ENCODE measurements at places on chromosomes 16 and 17. TPM values are rescaled to one million over a fixed set of nuclear protein-coding genes. Genes with fewer than 3 reads are reported as not detected.

Gene CRHR1
- not detected for total RNA-seq

Gene GDPD1
- total RNA-seq, result 3.2 TPM

DNA sequence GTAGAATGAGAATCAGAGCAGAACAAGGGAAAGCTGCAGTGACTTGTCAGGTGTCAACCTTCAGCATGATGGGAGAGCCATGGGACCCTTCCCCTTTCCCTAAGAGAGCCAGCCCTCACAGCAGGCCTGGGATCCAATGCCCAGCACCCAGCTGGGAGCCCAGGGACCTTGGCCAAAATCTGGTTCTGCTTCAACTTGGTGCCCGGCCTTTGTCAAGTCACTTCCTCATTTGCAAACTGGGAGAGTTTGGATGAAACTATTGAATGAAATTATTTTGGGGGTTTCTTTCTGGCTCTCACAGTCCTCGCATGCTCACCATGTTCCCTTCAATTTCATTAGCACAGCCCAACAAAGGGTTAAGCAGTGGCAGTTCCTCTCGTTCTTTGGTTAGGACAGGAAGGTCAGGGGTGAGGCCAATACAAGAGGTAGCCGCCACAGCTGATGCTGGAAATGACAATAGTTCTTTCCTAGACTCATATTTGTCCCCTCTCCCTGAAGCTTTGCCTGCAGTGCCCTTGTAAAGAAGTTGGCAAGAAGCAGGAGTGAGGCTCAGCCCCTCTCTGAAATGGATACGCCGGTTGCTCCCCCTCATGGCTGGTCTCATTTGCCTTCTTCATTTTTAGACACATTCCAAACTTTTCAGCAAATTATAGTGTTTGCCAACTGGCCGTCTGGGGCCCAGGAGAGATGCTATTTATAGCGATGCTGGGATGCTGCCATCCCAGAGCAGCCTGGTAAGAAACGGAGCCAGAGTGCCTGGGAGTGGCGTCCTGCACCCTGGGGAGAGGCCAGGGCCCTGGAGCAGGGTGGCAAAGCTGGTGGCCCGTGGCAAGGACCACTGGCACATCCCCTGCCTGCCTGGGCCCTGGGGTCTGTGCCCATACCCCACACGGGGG, 34.5 kb upstream of the MEOX1 start:
- no peaks in the 10 kb centered on the region for H3K36me3 ChIP-seq
- H3K27me3 ChIP-seq, result peaks cover 3% of the 10 kb centered on the region
- H3K27ac ChIP-seq, result peak overlapping the region; percentile 10
- H3K4me1 ChIP-seq, result peaks cover 15% of the 10 kb centered on the region

GRCh38 chr17:57562184-57562698, 182.9 kb downstream of the CCDC182 start:
- H3K4me3 ChIP-seq, result no peak overlapping the region
- H3K27ac ChIP-seq, result no peak overlapping the region

GRCh38 chr17:1709971-1710806, at the start of gene TLCD2:
Gene TLCD2, minus strand, starts transcription at chr17:1710377. Its CDS starts 135 bp downstream, at chr17:1710242.
- peaks cover 51% of the 10 kb centered on the region for H3K4me1 ChIP-seq
- H3K27me3 ChIP-seq, result no peaks in the 10 kb centered on the region
- peak; percentile 81 for DNase-seq
- peak within 1 kb of the TSS; percentile 98 for H3K4me3 ChIP-seq
- peak within 1 kb of the TSS; percentile 88 for H3K27ac ChIP-seq
- peaks cover 33% of the 10 kb centered on the region for H3K36me3 ChIP-seq

DNA sequence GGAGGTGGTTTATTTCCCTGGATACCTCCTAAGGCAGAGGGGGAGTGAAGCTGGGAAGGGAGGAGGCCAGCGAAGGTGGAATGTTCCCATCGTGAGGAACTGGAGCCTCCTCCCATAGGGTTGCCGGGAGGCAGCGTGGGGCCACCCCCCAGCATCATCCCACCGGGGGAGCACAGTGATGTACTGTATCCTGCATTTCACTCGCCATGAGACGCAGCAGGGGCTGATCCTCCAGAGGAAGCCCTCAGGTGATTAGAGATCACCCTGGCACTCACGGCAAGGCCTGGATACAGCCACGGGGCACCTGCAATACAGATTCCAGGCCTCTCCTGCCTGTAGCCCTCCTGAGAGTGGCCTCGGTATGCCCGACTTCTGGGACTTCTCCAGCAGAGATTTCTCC, 25.5 kb upstream of the BEAN1 start:
- H3K36me3 ChIP-seq, result peaks cover 57% of the 10 kb centered on the region
- no peak for DNase-seq
- H3K4me3 ChIP-seq, result no peak overlapping the region
